ENCODE measurements at places on chromosomes 1 and 21.

DNA sequence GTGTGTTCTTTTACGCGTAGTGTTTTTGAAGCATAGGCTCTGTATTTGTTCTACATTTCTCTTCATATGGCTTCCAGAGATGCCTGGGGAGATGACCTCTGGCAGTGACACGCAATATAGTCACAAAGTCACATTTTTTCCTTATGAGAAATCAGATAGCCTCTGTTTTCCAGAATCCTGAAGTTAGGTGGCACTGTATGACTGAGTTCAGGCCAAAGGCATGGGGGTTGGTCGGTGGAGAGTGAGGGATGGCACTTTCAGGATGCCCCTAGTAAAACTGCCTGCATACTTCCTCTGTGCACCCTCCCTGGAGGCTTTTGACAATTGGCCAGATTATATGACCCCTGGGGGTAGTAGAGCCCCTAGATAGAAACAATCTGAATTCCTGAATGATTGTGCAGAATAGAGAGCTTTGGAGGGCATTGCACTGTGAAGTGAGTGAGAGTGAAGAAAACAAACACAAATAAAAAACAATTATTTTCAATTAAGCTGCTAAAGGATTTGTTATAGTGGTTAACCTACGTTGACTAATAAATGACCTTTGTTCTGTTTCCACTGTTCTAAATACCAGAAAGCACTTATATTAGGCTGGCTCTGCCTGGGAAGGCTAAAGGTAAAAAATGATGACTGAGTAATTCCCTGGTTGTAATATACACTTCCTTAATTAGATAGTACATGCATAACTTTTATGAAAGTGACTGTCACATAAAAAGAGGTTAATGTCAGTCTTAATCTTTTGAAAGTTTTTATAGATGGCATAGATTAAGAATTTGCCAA, 1660.8 kb downstream of the PLA2G4A start:
- peak; percentile 2 for DNase-seq

DNA sequence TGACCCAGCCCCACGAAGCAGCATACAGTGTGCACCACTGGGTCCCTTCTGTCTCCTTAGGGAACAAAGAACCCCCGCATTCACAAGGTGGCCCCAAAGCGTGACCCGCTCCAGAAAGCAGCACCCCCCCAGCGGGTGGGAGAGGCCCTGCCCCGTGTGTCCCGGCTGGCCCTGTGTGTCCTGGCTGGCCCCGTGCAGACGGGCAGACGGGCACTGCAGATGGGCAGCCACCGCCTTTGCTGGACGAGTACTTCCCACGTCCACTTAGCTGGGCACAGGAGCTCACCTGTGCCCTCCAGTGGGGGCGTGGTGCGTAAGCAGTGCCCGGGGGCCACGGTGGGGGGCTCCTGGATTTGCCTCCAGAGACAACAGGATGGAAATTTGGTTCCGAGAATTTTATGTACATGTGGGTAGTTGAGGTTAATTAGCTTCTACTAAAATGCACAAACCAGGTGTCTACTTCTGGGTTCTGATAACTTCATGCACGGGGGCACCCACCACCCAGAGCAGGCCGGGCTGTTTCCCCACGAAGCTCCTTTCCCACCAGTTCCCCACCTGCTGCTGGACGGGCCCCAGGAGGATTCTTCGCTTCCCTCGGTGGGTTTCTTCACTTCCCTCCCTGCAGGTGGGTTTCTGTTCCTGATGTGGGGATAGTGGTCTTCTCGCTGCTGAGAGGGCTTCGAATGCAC, 33.2 kb upstream of the SLC19A1 start:
- DNase-seq: no peak

GRCh38 chr1:192474080-192474683, 101.4 kb upstream of the RGS1 start:
- DNase-seq: peak; percentile 42

GRCh38 chr1:1344655-1345361, 4.4 kb downstream of the DVL1 start:
- peak; percentile 80 for DNase-seq

- no peak for DNase-seq
Measured at GRCh38 chr1:201646411-201647022, 107.6 kb downstream of the NAV1 start.

DNA sequence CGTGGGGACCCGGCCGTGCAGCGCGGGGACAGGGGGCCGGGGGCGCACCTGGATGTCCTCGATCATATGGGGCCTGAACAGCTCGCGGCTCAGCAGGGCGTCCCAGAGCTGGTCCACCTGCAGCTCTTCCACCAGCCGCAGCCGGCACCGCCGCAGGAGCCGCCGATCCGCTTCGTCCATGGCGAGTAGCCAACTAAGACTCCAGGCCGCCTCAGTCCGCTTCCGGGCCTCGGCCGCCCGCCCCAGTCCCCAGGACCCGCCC, at the start of gene CASP9:
Gene CASP9 (minus strand): TSS at position 195 of the 262 bp plus-strand sequence. CDS start 15 bp downstream, at position 180.
- DNase-seq: no peak

DNA sequence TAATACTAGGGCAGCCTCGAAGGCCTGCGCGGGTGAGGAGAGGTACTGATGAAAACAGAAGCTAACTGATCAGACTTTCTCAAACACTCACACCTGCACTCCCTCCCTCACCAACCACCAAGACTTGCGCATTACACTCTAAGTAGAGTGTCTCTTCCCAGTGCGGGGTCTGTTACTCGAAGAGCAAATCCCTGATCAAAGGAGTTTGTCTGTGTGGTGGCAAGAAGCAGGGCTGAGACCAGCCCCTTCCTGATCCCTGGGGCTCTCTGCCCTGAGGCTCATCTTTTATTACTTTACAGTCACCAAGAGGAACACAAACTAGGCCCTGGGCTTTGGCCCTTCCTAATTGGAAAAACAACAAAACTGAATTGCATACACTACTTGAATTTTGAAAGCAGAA, 19.5 kb upstream of the TSNAX start:
- no peak for DNase-seq

GRCh38 chr1:33710967-33711366, 152.9 kb upstream of the HMGB4 start:
- DNase-seq: no peak

- DNase-seq: no peak
Measured at GRCh38 chr21:18244671-18245463, at the start of gene CHODL. Gene CHODL (plus strand): TSS chr21:18244833. CDS start chr21:18245224, 391 bp downstream.

DNA sequence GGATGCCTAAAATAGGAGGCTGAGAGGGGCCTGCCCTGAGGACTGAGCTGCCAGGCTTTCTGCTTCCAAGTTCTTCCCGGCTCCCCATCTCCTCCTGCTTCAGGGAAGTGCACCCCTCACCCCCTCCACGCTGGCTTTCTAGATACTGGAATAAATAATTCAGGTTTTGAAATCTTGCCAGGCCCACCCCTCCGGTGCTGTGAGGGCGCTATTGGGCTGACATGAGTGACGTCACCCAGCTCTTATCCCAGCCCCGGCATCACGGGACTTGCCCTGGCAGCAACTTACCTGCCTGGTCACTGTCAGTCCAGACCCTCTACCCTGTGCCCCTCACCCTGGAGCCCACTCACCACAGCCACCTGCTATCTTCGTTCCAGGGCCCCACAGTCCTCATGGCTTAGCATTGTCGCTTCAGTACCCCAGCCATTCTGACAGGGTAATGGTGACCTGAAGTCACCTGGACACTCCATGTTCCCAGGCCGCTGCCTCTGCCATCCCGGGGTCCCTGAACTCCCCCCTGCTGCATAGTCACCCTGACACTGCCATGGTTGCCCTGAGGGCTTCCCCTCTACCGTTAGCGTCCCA, 819 bp upstream of the GPR3 start:
- DNase-seq: no peak

GRCh38 chr1:39528082-39528481, 36.6 kb downstream of the BMP8A start:
- DNase-seq: no peak

DNA sequence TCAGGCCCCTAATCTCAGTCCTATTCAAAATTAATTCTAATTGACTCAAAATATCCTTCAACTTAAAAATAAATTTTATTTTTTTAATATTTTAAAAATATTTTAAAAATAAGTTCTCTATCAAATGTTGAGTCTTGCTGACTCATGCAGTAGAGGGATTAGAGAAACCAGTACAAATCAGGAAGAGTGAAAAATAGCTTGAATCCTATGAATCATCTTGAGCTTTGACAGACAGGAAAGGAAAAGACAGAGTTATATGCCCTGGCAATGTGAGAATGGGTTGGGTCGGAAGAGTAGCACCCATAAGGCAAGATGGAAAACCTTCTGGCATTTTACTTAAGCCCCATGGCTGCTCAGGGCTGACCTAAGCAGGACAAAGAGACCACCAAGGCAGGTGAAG, 346.6 kb upstream of the RUNX1 start:
- no peak for DNase-seq

DNA sequence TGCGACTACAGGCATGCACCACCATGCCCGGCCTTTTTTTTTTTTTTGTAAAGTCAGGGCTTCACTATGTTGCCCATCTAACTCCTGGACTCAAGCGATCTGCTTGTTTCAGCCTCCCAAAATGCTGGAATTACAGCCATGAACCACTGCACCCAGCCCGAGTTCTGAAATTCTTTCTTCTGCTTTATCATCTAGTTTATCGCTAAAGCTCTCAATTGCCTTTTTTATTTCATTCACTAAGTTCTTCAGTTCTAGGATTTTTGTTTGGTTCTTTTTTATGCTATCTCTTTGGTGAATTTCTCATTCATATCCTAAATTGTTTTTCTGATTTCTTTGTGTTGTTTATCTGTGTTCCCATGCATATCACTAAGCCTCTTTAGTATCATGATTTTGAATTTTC, 27.0 kb downstream of the KIAA0319L start:
- DNase-seq: no peak

GRCh38 chr1:244162786-244163530, 111.9 kb downstream of the ZBTB18 start:
- DNase-seq: no peak

DNA sequence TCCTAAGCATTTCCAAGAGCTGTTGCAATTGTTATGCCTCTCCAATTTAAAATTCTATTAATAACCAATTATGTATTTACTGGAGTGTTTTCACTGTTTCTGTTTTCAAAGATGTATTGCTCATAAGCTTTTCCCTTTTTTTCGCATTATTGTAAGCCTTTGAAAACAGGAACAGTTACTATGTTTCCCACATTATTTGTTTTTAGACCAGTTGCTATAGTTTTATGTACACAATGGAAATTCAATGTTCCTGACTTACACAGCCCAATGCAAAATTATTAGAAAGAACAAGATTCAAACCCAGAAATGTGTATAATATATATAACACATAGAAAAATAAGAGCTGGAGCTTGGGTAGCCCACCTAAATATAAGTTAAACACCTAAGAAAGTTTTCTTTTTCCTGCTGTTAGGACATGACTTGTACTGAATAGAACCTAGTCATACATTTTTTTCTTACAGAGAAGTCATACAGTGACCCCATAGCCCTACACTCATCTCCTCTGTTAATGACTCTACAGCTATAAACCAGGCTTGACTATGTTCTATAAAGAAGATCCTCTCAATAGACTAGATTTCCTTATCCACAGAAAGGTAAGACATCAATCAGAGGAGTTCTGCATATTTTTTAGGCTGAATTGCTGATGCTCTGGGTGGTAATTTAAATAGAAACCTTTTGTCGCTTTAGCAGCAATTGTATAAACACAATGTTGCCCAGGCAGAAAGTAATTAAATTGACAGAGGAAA, 299.6 kb downstream of the USH2A start:
- no peak for DNase-seq

GRCh38 chr1:54987919-54988705, 7.7 kb downstream of the TMEM61 start:
- DNase-seq: no peak

GRCh38 chr1:11289064-11289463, 16.1 kb downstream of the UBIAD1 start:
- no peak for DNase-seq

GRCh38 chr1:27356619-27357280, 10.0 kb downstream of the MAP3K6 start:
- no peak for DNase-seq

GRCh38 chr1:6822530-6823359, 37.5 kb downstream of the CAMTA1 start:
- DNase-seq: peak; percentile 53

GRCh38 chr1:236904892-236905741, 99.1 kb downstream of the MT1HL1 start:
- DNase-seq: peak; percentile 70

DNA sequence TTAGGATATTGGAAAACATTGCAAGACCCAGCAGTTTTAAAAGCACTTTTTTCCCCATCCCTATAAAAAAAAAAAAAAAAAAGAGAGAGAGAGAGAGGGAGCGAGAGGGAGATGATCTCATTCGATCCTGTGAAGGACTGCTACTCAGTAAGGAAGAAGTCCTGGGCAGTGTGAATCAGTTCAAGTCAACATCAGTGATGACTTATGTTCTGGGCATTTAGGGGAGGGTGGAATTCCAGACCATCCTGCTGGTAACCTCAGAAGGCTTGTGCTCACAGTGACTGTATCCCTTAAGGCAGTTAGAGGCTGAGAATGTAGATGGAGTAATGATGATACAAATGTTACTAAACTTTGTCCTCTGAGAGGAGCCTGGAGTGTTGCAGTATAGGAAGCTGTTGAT, 151.4 kb downstream of the TGFB2 start:
- peak; percentile 84 for DNase-seq

GRCh38 chr1:32122151-32122550, 14.3 kb downstream of the KPNA6 start:
- no peak for DNase-seq

- no peak for DNase-seq
Measured at GRCh38 chr1:216702170-216702569, 21.1 kb downstream of the ESRRG start.

DNA sequence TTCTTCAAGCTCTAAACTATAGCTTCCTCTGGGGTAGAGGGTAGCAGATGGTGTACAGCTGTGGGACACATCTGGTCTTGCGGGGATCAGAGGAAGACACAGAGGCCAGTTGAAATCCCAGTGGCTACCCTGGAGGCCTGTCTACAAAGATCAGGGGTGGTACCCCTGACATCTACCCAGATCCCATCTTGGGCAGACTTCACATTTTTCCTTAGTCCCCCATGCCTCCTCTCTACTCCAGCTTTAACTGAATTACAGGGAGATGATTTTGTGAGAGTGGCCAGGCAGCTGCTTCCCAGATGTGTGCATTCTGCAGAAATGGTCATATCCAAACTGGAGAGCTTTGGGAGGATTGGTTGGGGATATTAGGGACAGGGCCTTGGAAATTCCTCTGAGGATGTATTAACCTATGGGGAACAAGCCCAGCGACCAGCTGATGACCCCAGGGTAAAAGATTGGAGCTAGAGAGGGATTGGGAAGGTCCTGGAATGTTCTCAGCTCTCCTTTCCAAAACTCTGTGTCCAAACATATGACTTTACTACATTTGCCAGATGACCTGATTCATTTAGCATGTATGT, 9.6 kb upstream of the CD34 start:
- no peak for DNase-seq
